HL-60 (cell line): ENCODE measurements at places on chromosomes 4 and X.

GRCh38 chr4:79164907-79165610, 160.8 kb downstream of the NAA11 start:
- peak; percentile 65 for DNase-seq

DNA sequence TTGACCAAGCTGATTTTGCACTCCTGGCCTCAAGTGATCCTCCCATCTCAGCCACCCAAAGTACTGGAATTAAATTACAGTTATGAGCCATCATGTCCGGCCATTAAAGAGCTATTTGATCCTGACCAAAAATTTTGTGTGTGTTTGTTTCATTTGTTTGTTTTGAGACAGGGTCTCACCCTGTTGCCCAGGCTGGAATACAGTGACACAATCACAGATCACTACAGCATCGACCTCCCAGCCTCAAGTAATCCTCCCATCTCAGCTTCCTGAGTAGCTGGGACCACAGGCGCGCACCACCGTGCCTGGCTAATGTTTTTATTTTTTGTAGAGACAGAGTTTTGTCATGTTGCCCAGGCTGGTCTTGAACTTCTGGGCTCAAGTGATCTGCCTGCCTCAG, 82.9 kb upstream of the RBPJ start:
- DNase-seq: no peak

DNA sequence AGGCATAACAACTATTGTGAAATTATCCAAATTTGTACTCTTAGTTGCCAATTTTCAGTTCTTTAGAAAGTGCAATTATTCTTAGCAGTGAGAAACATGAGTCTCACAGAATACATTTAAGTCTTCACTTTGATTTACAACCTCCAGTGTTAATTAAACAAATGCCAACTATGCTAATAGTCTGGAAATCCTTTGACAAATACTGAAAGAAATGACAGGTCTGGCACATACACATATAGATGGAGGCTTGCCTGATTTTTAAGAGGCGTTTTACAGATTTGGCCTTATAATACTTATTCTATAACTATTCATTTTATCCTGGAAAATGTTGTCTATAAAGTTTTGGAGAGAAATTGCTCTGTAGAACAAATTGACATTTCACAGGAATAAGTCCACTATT, 320.1 kb downstream of the TRIML1 start:
- no peak for DNase-seq

DNA sequence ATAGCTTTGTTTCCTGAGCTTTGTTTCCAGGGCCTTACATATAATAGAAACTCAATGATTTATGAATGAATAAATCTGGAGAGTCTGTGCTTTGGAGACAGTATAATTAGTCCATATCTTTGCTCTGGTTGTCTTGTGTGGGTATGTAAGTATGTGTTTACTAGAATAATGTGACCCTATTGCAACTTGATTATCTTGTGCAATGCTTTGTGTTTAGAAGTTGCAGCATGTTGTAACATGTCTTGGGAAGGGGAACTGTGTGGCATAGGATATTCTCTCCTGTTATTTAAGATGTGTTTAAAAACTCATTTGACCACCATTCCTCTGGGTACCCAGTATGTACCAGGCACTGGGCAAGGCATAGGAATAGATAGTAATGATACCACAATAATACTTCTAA, 6.1 kb downstream of the SPATA18 start:
- DNase-seq: no peak

- no peak for DNase-seq
These were observed 2190.6 kb upstream of the TENM3 start for GRCh38 chr4:180052629-180053028.

- DNase-seq: no peak
These were observed 59.3 kb downstream of the ATXN3L start for GRCh38 chrX:13260598-13260997.

GRCh38 chrX:112846187-112846586, 5.6 kb upstream of the AMOT start:
- DNase-seq: no peak

DNA sequence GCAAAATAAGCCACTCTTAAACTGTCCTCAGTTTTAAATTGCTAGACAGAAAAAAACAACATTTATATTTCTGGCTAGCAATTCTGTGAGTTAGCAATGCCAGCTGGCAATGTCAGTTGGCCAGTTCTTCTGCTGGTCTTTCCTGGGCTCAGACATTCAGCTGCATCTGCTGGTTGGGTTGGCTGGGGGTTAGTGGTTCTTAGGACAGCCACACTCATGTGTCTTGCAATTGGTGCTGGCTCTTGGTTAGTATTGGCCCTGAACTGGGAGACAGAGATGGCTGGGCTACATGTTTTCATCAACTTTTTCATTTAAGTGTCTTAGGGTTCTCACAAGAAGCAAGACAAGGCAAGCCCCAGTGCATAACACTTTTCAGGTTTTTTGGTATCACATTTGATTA, 48.0 kb upstream of the PDLIM5 start:
- DNase-seq: no peak

- no peak for DNase-seq
These were observed 32.1 kb downstream of the CCKAR start for GRCh38 chr4:26458157-26458561.

GRCh38 chr4:75702919-75703411, 21.4 kb upstream of the USO1 start:
- no peak for DNase-seq

- DNase-seq: no peak
These were observed 64.8 kb upstream of the RBPJ start for GRCh38 chr4:26255989-26256388.

GRCh38 chr4:88526221-88526815, 2.7 kb upstream of the PYURF start:
- DNase-seq: no peak

DNA sequence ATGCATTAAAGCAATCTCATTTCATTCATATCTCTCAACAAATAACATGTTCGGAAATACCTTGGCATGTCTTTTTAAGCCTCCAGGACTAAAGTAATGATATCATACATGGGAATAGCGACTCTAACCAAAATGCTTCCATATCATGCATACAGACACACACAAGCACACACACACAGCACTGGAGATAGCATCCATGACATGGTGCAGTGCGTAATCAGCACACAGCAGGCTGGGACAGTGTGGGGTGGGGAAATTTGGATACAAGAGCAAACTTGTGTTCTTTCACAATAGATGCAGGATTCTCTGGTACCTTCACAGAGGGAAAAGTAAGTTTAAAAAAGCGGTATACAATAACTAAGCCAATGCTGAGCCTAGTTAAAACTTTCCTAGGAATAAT, 132.3 kb upstream of the HPGD start:
- no peak for DNase-seq

DNA sequence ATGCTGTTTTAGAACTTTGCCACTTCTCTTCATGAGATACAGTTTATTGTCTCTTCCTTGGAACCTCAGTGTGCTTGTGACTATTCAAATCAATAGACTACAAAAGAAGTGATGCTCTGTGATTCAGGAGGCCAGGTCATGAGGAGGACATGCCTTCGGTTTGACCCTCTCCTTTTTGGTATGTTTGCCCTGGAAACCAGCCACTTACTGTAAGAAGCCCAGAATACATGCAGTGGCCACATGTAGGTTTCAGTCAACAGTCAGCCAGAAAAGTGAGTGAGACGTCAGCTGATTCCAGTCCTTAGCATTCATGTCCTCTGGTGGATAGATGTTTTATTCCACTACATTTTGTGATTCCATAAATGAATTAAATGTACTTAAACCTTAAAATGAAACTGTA, 328.7 kb downstream of the PCDH18 start:
- DNase-seq: no peak

DNA sequence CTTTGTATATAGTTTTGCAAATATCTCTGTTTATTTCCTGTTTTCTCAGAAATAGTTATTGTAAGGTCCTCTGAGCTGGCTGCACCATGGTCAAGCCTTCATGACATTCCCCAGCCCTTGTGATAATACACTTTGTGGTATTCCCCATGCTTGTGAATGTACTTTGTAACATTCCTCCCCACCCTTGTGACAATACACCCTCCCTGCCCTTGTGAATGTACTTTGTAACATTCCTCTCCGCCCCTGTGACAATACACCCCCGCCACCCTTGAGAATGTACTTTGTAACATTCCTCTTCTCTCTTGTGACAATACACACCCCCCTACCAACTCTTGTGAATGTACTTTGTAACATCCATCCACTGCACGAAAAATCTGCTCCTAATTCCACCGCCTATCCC, 530.7 kb downstream of the CENPC start:
- DNase-seq: no peak

GRCh38 chrX:9291629-9292028, 173.2 kb upstream of the TBL1X start:
- no peak for DNase-seq

- no peak for DNase-seq
These were observed 1143.9 kb downstream of the PDHA2 start for GRCh38 chr4:96983830-96984229.

GRCh38 chr4:164876700-164877324, at the start of gene APELA:
APELA (plus strand) TSS chr4:164877178; CDS start chr4:164877332, 154 bp downstream.
- DNase-seq: no peak

DNA sequence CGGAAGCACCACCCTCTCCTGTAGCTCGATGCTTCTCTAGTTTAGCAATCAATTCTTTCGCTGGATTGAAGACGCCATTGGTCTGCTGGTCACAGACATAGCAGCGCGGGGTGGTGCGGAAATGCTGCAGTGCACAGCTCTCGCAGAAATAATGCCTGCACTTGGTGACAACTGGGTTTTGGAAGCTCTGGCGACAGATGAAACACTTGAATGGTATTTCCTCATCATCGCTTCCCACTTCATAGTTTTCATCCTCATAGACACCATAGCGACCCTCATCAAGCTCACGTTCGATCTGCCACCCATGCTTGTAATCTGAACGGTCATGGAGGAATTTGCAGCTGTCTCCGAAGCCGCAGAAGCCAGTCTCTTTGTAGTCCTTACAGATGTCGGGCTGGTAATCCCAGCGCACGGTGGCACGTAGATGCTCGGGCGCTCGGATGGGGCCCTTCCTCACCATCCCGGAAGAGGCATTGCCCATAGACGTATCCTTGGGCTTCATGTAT, 854 bp downstream of the RNF113A start:
- peak; percentile 18 for DNase-seq

DNA sequence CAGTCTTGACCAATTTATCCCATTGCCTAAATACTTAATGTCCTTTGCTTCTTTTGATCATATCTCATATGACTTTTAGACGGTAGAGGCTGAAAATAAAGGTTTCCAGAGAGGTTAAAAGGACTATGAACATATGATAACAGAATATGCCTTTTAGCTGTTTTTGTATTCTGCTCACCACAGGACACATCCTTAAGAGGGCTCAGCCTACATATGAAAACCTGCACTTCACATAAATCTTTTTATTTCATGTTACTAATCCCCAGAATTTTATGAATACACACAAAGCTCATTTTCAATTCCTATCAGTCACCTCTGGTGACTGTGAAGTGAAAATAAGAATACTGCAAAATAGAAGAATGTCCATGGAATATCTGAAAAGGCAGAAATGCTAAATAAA, 92.0 kb downstream of the GPM6A start:
- no peak for DNase-seq

GRCh38 chr4:83282049-83282535, 2.5 kb downstream of the COQ2 start:
- peak; percentile 64 for DNase-seq

- no peak for DNase-seq
These were observed 31.1 kb downstream of the NHSL2 start for GRCh38 chrX:71941776-71942175.

- DNase-seq: no peak
These were observed 77.7 kb downstream of the NFKB1 start for GRCh38 chr4:102578819-102579218.

DNA sequence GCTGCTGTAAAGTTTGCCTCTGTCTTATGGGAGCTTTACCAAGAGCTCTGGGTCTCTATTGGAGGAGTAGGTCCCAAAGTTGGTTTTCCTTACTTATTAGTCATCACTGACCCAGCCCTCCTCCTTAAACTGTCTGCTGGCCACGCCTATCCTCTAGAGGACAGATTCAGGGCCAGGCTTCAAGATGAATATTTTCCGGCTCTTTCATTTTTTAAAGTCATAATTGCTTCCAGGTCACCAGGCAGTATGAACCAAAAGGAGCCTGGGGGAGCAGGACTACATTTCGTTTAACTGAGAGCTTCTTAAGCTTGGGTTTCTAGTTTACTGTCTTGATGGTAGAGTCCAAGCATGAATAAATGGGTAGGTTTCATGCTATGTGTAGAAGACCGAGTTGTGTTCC, 13.7 kb downstream of the BCORL1 start:
- DNase-seq: no peak

- DNase-seq: no peak
These were observed 21.1 kb upstream of the EPGN start for GRCh38 chr4:74287164-74287563.

- no peak for DNase-seq
These were observed 102.9 kb downstream of the KCNIP4 start for GRCh38 chr4:21845663-21846062.

DNA sequence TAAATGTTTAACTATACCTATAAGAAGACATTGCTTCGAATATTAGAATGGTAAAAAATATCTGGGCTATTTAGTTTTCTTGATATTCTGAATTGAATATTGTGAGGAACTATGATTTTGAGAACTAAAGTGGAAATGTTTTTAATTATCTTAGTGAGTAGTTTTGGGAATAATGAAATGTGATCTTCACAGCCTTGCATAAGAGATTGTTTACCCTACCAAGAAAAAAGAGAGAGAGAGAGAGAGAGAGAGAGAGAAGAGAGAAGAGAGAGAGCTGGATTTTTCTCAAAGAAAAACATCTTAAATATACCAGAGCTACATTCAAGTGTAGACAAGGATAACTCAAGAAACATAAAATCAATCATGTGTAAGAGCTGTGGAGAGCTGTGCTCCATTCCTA, 148.7 kb upstream of the MAD2L1 start:
- DNase-seq: no peak

- DNase-seq: no peak
These were observed 364.6 kb upstream of the FAT1 start for GRCh38 chr4:187088070-187088799.

DNA sequence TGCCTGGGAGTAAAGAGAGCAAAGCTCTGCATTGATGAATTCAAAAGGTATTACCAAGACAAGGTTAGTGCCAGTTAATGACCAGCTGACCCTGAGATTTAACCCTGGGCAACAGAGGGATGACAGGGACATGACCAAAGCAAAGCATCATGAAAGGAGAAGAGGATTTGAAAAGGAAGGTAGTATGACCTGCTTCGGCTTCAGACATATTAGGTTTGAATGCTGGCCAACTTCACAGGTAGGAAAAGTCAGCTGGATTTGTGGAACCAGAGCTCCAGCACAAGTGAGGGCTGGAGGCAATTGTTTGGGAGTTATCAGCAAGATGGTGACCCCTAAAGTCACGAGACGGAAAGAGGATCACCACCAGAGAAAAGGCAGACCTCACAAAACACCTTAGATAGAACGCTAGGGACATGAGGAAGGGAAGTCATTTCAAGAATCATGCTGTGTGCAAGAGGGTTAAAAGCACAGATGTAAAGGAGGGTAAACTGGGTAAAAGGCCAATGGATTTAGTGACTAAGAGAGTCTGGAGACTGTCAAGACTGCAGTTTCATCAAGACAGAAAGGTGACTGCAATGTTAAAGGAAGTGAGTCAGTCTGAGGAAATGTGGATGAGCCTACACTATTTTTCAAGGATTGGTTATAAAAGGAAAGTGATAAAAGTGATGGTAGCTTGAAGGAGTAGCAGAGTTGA, 45.6 kb downstream of the SH3RF1 start:
- DNase-seq: no peak
